ENCODE measurements at places on chromosomes 3 and 15.
A peak's percentile ranks its signal among the peaks of the same experiment; 100 is the strongest.

- DNase-seq: peak; percentile 51
Measured at GRCh38 chr15:60798821-60799220, 319.9 kb upstream of the ICE2 start.

DNA sequence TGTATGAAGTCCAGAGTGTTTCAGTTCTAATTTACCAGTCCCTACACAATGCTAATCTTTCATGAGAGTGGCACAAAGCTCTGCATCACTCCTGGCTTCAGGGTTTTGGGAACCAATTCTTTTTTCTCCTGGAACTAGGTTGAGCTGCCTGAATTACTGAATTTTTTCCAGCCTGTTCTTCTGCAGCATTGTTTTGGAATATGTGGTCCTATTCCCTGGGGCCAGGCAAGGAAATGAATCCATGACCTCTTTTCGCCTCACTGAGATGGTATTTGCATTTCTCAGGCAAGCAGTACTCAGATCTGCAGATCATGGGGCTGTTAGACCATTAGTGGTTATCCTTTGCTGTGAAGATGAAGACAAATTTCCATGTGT lies 25.6 kb upstream of the GPR171 start:
- no peak for DNase-seq

DNA sequence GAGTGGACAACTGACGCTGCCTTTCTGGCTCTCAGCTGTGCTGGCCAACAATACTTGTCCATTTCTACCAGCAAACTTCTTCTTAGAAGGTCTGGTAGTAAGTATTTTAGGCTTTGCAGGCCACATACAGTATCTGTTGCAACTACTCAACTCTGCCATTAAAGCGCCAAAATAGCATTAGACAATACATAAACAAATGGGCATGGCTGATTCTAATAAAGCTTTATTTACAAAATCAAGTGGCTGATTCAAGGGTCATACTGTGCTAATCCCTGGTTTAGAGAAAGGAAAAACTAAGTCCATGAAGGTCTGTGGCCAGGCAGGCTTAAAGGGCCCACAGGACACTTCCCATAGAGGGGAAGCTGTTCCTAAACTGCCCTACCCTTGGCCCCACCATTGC lies 26.3 kb upstream of the TPM1 start:
- no peak for DNase-seq

GRCh38 chr15:45187894-45188830 lies at the start of gene SHF:
Gene SHF, minus strand, starts transcription at chr15:45187966. Its CDS starts 15 bp downstream, at chr15:45187951.
- DNase-seq: peak; percentile 83

GRCh38 chr3:115084686-115085085 lies 62.4 kb downstream of the ZBTB20 start:
- no peak for DNase-seq
